ENCODE measurements at places on chromosomes 11 and 22.

GRCh38 chr22:42881982-42882656 lies 25.0 kb upstream of the ARFGAP3 start:
- no peak for DNase-seq

GRCh38 chr11:2645779-2646118 lies 54.0 kb downstream of the KCNQ1OT1 start:
- DNase-seq: no peak

DNA sequence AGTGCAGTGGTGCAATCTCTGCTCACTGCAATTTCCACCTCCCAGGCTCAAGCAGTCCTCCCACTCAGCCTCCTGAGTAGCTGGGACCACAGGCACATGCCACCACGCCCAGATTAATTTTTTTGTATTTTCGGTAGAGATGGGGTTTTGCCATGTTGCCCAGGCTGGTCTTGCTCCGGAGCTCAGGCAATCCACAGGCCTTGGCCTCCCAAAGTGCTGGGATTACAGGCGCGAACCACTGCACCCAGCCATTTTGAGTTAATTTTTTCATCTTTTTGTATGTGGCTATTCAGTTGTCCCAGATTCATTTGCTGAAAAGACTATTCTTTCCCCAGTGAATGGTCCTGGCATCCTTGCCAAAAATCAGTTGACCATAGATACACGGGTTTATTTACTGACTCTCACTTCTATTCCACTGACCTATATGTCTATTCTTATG lies 63.6 kb downstream of the MAPK1 start:
- DNase-seq: no peak

- DNase-seq: no peak
Measured at GRCh38 chr22:26170795-26171580, 1.7 kb downstream of the SEZ6L start.

DNA sequence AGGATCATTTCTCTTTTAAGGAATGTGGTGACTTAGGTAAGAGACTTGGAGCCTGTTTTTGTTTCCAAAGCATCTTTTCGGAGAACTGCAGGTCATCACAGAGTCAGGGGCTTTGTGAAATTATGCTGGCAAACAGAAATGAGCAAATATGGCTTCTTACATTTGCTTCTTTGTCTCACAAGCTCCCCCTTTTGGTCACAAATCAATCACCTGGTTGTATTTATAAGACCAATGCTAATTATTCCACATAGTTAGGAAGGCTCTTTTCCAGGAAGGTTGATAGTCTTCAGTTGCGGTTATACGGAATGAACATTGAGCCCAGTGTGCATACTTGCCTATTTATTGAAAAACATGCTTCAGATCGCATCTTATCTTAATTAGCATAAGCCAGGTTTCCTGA lies 34.6 kb upstream of the CEP126 start:
- DNase-seq: peak; percentile 42

GRCh38 chr11:100731471-100731870 lies 44.4 kb downstream of the ARHGAP42 start:
- no peak for DNase-seq
